ENCODE measurements at places on chromosomes 1 and 21. TPM values are rescaled to one million over a fixed set of nuclear protein-coding genes. Genes with fewer than 3 reads are reported as not detected.

DNA sequence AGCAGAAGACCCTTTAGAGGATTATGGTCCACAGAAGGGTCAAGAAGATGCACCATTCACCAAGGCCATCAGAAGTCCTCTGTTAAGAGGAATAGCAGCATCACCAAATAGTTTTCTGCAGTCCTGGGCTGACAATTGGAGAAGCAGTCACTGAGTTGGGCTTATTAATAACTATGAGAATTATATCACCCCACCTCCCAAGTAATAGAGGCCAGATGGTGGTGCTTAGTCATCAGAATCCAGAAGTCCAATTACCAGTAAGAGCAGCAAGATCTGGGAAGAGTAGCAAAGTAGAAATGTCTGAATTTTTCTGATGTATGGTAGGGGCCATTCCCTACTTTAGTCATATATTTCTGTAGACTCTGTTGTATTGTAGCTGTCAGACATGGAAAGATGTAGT is 6.1 kb upstream of the PSMA5 start:
- peak; percentile 25 for DNase-seq

- no peak for DNase-seq
These were observed 21.5 kb downstream of the FGGY start for GRCh38 chr1:59318271-59318860.

DNA sequence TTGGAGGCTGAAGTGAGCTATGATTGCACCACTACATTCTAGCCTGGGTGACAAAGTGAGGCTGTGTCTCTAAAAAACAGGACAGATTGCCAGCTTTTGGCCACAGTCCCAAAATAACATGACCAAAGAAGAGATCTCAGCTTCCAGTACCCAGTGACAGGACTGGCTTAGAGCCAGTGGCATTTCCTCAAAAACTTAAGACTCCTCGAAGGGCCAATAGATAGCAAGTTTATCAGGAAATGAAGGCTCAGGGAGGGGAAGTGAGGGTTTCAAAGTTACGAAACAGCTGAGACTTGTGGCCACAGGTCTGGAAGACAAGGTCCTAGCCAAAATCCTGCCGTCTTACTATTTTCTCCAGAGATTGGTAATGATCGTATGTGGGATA is 6.3 kb upstream of the TMEM39B start:
- peak; percentile 79 for DNase-seq

GRCh38 chr1:61241973-61242381 is 159.6 kb downstream of the NFIA start:
- no peak for DNase-seq

Gene PRRX1
- 65.4 TPM for total RNA-seq

Gene HIPK1
- total RNA-seq = 33.9 TPM

Gene S100A2
- 3.6 TPM for total RNA-seq

Data from IMR-90 (cell line).